ENCODE measurements at places on chromosomes 13 and 19. TPM values are rescaled to one million over a fixed set of nuclear protein-coding genes. Genes with fewer than 3 reads are reported as not detected.

ZNF155 gene
- 8.4 TPM for total RNA-seq

SHISA7 gene
- total RNA-seq: 0.10 TPM

FGF14 gene
- 1.6 TPM for total RNA-seq

ERFL gene
- total RNA-seq: 0.10 TPM

KIR2DL4 gene
- not detected for total RNA-seq

KASH5 gene
- not detected for total RNA-seq

Data from skin of body (tissue), 3 donors.